ENCODE measurements at places on chromosomes 12 and 14.

DNA sequence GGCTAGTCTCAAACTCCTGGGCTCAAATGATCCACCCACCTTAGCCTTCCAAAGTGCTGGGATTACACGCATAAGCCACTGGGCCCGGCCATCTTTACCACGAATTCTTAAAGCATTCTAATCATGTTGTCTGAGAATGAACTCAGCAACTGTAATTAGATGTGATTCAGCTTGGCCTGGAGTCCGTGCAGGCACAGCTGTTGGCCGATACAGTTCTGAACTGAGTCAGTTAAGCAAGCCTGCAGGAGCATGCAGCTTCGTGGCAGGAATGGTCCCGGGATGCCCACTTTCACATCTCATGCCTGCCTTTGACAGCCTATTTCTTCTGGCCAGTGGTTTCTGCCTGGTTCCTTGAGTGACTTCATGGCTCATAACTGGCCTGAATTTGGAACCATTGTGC, 194.1 kb downstream of the ANO6 start:
- DNase-seq = no peak

- no peak for DNase-seq
These were observed 51.8 kb downstream of the FOXN3 start for GRCh38 chr14:89365061-89365801.

DNA sequence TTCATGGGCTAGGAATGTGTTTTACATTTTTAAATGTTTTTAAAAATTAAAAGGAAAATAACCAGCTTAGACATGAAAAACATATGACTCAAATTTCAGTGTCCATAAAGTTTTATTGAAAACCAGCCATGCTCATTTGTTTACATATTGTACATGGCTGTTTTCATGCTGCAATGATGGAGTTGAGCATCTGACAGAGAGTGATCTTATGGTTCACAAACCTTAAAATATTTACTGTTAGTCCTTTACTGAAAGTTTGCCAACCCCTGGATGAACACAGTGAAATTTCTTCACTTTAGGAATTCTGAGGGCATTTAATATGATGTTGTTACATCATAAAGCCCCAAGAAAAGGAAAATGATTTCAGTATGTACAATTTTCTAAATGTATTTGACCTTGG, 16.1 kb downstream of the RASSF9 start:
- no peak for DNase-seq

GRCh38 chr14:33793398-33794110, 157.3 kb downstream of the EGLN3 start:
- DNase-seq = peak; percentile 34

DNA sequence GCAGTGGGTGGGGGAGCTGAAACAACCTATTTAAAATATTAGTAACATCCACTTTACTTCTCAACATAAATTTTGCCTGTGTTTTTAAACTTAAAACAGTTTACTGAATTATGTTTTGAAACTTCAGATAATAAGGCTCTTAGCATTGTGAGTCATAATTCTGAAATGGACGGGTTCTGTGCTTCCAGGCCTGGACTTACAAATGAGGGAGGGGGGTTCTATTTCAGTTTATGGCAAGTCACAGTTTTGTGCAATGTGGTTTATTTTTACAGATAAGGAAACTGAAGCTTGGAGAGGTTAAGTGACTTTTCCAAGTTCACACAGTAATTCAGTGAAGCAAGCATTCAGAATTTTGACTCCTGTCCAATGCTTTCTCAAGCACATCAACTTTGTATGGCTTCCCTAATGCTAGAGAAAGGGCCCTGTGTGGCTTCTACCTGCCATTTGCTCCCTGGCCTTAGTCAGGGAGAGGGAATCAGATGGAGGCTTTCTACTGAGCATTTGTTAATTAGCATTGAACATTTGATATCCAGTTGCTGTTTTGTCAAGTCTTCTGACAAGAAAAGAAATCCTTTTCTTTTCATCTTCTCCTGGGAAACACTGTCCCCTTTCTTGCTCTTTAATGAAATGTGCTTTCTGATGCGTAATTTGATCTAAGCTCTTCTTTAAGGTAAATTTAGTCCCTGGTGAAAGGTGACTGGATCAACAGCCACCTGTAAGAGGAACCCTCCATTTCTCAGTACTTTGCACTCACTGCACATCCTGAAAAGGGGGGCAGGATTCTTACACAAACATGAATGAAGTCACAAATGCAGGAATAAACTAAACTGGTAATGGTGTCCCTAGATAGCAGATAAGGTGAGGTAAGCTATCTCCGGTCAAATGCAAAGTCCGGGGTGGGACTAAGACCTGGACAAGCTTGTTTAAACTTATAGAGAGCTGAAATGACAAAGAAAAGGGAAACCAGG, 2.5 kb upstream of the SALL2 start:
- no peak for DNase-seq

DNA sequence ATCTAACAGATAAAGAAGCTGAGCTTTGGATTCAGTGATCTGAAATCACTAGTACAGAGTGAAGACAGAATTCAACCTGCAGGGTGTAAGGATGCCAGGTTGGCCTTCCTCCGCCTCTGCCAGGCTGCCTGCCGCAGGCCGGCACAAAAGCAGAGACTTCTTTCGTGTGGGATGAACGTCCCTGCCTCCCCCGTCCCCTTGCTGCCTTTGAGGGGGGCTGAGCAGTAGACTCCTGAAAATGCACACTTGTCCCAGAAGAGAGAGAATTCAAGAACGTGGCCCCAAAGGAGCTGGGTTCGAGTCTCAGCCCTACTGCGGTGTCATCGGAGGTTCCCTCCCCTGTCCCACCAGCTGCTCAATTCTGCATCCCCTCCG, 154.3 kb downstream of the BCL11B start:
- DNase-seq = no peak

GRCh38 chr14:73741386-73741875, 27.2 kb upstream of the PNMA1 start:
- DNase-seq = peak; percentile 22

DNA sequence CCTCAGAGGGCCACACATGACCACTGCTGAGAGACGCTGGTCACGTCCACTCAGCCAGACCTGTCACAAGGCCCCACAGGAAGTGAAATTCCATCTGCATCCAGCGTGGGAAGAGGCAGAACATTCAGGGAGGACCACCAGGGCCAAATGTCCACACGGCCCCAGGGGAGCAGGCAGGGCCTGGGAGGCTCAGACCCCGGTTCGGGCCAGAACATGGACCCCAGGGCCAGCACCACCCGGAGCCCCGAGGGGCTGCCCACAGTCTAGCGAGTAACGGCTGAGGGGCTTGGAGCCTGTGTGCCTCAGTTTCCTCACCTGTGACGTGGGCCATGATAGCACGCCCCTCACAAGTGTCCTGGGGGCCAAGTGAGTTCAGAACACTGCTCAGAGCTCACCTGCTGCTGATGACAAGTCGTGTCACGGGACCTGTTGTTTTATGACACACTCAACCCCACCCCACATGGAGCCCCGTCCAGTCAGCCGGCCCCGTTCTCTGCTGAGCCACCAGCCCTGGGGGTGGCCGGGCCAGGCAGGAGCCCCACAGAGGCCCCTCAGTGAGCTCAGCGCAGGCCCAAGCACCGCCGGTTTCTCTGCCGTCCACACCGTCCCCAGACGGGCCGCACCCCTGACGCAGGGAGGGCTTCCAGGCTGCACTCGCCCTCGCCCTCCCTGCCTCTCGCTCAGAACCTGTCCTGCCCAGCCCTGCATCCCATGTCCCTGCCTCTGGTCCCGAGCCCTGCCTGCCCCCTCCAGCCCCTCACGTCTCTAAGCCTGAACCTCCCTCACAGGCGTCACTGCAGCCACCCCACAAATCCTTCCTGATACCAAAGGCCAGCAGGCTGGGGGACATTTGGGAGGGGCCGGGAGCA, 79.5 kb upstream of the GALNT9 start:
- no peak for DNase-seq

DNA sequence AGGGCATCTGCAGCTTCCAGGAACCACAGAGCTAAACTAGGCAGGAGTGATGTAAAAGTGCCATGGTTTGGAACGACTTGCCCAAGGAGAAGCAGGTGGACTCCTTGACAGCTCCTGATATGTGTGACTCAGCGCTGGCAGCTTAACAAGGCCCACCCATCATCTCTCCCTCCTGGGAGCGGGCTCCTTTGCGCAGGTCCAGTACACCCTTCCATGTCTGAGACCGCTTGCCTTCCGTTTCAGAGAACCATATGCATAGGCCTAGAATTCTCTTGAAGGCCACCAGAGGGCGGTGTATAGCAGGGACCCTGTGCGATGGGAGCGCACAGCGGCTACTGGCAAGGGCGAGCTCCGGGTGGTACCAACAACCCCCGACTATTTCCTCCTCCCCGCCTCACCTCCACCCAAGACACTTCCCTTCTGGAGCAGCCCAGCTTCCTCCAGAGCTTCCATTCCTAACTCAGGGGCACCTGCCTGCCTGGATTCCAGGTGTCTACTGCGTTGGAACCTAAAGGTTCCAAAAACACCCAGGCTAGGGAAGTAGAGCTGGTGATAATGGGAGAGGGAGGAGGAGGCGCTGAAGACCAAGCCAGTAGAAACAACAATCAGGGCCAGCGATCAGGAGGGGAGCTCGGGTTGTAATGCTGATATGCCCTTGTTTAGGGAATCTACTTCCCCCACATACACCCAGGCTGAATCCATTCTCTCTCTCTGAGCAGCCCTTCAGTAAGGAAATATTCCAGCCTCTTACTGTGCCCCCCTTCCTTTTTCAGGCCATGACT, 6.3 kb downstream of the DHH start:
- peak; percentile 91 for DNase-seq

- no peak for DNase-seq
These were observed 303.9 kb downstream of the NOVA1 start for GRCh38 chr14:26293909-26294308.

DNA sequence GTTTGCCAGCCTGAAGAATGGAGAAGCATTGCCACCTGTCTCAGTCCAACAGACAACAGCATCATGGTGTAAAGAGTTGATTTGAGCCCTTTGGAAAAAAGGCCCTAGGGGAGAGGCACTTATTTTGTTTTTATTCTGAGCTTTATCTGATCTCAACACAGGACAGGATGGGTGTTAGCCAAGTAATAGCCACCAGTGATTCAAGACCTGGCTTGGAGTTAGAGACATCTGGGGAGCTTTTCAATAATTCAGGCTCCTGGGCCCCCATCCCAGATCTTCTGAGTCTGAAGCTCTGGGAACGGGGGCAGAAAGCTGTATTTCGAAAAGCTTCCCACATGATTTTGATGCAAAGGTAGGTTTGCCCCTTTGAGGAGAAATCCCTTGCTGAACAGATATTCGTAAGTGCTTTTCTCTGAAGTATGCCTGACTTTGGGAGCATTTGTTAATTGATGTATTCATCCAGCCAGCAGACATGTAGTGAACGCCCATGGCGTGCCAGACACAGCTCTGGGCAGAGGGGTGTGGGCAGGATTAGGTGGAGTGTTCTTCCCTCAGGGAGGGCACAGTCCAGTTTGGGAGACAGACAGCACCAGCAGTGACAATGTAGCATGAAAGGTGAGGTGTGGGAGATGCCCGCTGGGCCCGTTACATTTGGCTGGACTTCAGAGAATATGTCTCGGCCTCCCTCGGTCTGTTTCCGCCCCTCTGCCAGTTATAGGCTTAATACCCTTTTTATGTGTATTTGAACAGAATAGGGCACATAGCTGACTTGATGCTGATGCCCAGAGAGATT, 72.5 kb downstream of the TSPAN9 start:
- DNase-seq = no peak

- DNase-seq = no peak
These were observed 53.4 kb downstream of the ELK3 start for GRCh38 chr12:96247563-96247962.

DNA sequence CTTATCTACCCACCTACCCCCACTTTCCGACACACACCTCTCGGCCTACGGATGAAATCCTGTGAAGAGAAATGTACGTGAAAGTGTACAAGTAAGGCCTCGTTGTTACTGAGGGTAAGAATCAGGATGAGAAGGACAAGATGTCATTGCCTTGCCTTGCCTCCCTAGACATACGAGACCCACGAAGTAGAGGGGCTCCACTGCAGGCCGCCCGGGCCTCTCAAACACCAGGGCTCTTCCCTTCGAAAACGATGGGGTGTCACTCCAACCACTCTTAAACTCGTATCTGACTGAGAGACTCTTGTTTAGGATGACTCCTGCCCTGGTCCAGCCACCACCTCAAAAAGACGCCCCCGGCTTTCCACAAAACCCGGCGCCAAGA, 498 bp downstream of the RACGAP1 start:
- no peak for DNase-seq

GRCh38 chr12:102948941-102949352, 8.5 kb upstream of the ASCL1 start:
- no peak for DNase-seq

- no peak for DNase-seq
These were observed 775 bp downstream of the NEMF start for GRCh38 chr14:49851813-49852212.

GRCh38 chr12:45182511-45182910, 33.4 kb upstream of the ANO6 start:
- DNase-seq = no peak

GRCh38 chr12:70549340-70550179, 87.7 kb downstream of the PTPRB start:
- DNase-seq = no peak

GRCh38 chr12:47192051-47192450, 112.3 kb upstream of the AMIGO2 start:
- DNase-seq = no peak

All from hippocampal formation (tissue), 2 donors.